Activated T-cell treated with anti-CD3 and anti-CD28 coated beads for 48 hours (primary cell): ENCODE measurements at places on chromosomes 1 and 21.

- DNase-seq, result no peak
Measured at GRCh38 chr1:71307451-71307850, 226.6 kb upstream of the ZRANB2 start.

GRCh38 chr1:243786531-243786930 lies 63.5 kb downstream of the AKT3 start:
- DNase-seq, result no peak

- DNase-seq, result no peak
Measured at GRCh38 chr1:235919833-235920441, 53.2 kb upstream of the LYST start.

DNA sequence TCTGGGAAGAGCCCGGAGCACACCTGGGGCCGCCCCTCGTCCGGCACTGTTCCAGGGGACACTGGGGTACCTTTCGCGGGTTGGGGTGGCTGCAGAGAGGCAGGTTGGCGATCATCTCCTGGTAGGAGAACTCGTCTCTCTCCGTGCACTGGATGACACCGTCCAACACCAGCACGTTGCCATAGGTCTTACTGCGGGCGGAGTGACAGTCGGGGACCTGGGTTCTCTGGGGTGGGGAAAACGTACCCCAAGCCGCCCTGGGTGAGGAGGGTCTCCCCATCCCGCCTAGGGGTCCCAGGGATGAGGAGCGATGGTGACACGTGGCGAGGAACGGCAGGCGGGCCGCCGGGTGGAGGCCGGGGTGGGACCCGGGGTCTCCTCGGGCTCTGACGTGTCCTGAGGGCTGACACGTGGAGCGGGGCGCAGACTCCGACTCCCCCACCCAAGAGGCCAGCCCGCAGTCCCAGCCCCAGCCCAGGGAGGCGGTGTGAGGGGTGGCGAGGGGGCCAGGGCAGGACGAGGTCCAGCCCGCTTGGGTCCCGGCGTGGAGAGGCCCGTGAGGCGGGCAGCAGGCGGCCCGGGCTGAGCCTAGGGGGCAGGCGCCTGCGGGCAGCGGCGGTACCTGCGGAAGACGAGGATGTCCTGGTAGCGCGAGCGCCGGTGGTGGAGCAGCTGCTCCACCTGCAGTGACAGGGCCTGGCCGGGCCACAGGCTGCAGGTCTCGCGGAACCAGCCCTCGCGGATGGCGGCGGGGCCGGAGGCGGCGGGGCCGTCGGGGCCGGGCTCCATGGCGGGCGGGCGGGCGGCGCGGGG lies 457 bp downstream of the SRM start:
- DNase-seq, result no peak

DNA sequence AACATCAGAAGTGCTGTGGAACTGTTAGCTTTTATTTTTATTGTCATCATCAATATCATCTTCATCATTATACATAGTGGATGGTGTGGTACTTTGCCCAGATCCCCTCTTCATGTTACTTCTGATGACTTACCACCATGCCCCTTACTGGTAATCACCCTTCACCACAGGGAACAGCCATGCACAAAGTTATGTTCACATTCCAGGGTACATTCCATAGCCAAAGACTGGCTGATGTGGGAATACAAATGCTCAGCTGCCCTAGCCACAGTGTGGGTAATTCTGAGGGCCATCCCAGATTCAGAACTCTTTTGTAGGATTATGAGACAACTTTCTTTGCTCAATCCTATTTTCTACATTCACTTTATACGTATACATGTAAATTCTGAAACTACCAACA lies 691.3 kb upstream of the CXADR start:
- no peak for DNase-seq

- no peak for DNase-seq
Measured at GRCh38 chr1:201214461-201214860, 23.8 kb downstream of the IGFN1 start.

DNA sequence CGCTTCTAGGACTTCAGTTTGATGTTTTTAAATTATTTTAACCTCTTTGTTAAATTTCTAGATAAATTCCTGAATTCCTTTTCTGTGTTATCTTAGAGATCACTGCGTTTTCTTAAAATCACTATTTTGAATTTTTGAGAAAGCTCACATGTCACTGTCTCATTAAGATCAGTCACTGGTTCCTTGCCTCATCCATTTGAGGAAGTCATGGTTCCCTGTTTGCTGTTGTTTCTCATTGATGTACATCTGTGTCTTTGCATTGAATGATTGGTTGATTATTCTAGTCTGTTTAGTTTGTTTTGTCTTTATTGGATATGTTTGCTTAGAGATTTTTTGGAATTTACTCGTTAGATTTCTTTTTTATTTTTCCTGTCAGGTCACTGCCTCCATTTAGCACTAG lies 50.1 kb downstream of the CRP start:
- DNase-seq, result no peak

DNA sequence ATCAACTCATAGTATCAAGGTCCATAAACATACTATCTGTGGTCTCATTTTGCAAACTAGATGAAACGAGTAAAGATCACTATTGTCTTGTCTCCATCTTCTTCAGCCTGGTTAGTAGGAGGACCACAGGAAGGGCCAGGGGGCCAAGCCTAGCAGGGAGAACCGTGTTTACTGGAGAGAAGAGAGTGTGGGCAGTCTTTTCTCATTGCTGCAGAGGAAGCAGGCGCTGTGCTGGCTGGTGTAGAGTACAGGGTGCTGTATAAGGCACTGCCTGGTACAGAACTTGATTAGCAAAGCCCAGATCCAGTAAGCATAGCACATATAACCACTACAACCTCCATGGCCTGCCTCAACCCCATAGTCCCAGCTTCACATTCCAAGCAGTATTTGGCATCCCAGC lies 10.0 kb upstream of the B4GALT3 start:
- DNase-seq, result no peak

- DNase-seq, result no peak
Measured at GRCh38 chr1:180785291-180785690, 127.4 kb upstream of the KIAA1614 start.

DNA sequence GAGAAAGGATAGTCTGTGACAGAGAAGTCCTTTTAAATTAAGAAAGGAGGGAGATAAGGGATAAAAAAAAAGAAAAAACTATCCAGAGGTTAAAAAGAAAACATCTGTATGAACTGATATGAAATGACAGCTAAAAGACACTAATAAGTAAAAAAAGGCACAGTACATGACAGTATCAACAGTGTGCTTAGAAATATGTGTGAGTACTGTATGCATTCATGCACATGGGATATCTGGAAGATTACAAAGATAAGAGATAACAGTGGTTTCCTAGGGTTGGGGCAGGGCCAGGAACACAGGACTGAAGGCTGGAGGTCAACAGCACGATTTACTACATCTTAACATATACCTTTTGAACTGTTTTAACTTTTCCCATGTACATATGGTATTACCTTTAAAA lies 13.3 kb downstream of the PTP4A2 start:
- no peak for DNase-seq

- no peak for DNase-seq
Measured at GRCh38 chr1:240511789-240512188, 100.2 kb downstream of the GREM2 start.

DNA sequence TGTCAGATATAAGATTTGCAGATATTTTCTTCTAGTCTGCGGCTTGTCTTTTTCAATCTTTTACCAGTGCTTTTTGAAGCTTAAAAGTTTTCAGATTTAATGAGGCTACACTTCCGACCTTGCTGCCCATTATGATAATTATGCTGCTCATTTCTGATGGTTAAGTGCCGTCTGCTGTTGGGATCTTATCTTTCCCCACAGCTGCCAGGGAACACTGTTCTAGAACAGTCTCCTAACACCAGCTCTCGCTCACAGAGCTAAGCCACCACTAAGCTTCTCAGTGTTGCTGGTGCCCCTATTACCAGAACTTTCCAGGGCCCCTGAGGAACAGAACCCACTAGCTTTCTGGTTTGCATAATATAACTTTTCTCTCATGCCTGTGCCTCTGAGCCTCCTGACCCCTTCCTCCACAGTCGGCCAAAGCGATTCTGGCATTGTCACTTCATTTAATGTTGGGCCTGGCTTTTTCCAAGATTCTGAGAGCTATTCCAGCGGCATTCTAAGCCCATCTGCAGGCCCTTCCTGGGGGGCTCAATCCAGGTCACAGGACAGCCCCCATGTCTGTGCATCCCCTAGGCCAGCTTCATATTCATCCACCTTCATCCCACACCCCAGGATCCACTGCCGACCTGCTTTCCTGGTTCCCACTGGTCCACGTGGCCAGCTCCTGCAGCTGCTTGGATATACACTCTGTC lies 237.0 kb downstream of the PTPRU start:
- no peak for DNase-seq

GRCh38 chr1:154186177-154186576 lies 5.7 kb downstream of the TPM3 start:
- DNase-seq, result peak; percentile 65

DNA sequence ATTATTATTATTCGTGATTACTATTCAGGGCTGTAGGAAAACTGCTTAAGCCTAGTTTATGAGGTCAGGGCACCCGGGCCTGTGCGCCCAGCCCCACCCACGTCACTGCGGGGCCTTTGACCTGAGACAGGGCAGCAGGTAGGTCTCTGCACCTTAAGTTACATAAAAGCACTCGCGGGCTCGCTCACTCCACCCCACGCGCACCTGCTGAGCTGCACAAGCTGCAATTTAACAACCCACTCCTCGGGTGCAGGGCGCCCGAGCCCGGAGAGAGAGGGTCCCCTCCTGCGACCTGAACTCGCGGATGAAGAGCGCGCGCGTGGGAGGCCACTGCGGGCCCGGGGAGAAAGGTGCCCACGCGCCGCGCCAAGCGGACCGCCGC lies 477 bp downstream of the ICMT start:
- DNase-seq, result no peak

DNA sequence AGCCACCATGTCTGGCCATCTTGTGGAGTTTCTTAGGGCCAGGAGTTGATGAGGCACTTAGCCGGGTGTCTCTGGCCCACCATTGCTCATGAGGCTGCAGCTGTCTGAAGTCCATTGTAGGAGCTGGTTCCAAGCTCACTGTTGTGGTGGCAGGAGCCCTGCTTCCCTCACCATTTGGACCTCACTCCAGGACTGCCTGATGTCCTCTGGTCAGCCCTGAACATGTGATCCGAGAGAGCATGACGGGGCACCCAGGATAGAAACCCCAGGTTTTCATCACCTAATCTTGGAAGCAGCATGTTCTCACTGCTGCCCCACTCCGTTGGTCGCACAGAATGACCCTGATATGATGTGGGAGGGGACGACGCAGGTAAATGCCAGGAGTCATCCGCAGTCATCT lies 56.2 kb upstream of the FAM3B start:
- DNase-seq, result no peak

- no peak for DNase-seq
Measured at GRCh38 chr1:29801003-29801402, 564.7 kb downstream of the PTPRU start.

DNA sequence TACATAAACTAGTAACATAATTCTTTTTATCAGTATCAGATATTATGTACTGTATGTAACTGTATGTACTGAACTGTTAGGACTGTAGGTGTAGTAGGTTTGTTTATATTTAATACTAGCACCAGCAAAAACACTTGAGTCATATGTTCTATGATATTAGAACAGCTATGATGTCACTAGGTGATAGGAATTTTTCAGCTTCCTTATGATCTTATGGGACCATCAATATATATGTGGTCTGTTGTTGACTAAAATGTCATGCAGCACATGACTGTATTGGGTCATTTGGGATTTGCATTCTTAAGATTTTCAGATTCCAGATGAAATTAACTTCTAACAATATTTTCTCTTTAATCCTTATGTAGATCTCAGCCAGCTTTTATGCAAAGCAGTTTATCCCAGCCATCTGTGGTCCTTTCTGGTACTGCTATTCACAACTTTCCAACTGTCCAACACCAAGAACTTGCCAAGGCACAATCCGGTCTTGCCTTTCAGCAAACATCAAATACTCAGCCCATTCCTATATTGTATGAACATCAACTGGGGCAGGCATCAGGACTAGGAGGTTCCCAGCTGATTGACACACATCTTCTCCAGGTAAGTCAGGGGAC lies 38.3 kb upstream of the MYOCOS start:
- DNase-seq, result no peak

GRCh38 chr1:18932387-18932786 lies 24.1 kb downstream of the IFFO2 start:
- no peak for DNase-seq

DNA sequence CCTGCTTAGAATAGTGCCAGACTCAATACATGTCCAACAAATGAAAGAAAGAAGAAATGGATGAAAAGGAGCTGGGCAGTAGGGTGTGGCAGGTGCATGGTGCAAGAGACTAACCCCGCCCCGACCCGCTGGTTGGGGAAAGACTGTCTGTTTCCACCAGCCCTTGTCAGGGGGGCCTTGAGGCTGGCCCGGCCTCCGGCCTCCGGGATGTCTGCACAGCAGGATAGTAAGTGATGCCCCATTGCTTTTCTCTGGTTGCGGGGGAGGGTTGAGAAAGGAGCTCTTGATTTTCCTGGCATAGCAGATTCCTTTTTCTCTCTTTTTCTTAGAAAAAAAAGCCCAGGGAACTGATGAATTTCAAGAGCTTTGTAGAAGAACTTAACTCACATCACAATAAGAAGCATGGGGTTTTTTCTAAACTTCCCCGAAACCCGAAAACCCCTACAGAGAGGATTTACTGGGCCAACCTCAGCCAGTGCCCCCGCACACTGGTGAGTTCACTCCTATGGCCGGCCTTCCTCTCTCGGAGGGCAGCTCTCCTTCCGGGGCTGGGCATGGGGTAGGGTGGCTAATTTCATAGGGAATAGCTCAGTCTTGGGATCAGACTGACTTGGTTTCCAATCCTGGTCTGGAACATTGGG lies 12.5 kb upstream of the TTC22 start:
- no peak for DNase-seq

GRCh38 chr1:41572224-41572623 lies 87.7 kb upstream of the EDN2 start:
- no peak for DNase-seq

DNA sequence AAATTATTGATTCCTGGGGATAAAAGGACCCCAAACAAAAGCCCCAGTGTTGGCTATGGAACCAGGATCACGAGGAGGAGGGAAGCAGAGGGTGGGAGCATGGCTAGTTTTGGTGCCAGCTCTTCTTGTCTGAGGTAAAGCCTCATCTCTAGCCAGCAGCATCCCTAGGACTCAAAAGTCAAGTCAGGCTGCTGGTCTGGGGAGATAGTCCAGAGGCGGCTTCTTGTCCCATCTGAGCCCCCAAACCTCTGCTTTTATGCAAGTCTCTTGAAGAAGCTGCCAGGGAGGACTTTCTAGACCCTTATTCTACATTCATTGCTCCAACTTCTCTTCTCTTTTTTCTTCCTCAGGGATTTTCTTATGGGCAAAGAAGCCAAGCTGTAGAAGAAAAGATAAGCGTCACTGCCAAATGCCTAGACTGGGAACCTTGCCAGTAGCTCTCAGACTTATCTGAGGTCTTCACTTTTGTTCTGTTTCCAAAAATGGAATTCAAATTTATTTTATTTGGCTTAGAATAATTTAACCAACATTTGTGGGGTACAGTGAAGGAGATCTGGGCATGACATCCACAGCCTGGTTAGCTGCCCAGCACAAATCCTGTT lies 6.9 kb upstream of the ANKRD35 start:
- no peak for DNase-seq

DNA sequence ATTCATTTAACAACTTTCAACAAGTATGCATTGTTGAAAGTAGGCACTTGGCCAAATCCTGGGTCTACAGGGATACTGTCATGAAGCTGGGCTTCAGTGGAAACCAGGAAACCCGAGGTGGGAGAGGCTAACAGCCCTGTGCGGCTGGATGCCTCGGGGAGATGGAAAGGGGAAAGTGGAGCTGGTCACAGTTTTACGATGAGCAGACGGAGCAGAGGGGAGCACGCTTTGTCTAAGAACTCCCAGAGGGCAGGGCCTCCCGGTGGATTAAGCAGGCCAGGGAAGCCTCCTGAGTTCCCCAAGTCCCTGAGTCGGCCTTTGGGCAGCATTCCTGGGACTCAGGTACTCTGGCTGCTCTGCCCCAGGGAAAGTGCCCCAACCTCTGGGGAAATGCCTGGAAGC lies 23.8 kb downstream of the STUM start:
- no peak for DNase-seq
